ENCODE measurements at places on chromosomes 7 and 10.
A peak's percentile ranks its signal among the peaks of the same experiment; 100 is the strongest.

GRCh38 chr10:133324857-133325260 is 11.8 kb downstream of the CALY start:
- no peak for DNase-seq

DNA sequence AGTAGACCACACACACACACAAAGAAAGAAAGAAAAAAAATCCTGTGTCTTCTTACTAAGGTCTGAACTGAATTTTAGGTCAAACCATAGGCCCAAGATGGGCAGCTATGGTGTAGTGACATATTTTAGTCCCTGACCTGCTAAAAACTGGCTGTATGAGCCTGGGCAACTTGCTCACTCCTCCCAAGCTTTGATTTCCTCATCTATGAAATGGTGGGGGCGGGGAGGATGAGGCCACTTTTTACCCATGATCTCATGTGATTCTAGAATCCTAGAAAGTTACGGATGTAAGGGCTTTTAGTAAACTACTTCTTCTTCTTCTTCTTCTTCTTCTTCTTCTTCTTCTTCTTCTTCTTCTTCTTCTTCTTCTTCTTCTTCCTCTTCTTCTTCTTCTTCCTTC is 6.1 kb upstream of the CCL24 start:
- no peak for DNase-seq

- no peak for DNase-seq
Observed at GRCh38 chr7:115178835-115179234, 256.9 kb downstream of the MDFIC start.

DNA sequence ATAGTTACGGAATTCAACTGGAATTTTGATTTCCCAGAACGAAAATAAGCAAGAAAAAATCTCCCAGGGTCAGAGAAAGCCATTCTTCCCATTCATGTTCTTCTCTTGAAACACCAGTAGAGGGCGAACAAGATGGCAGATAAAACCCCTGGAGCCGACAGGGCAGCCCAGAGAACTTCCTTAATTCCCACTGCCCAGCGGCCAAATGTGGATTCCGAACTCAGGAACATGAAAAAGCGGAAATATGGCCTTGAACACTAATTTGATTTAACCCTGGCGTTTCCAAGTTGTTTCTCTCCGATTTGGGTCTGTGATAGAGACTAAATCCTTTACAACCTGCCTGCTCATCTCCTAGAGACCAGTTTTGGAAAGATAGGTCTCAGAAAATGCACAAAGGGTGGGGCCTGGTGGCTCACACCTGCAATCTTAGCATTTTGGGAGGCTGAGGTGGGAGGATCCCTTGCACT is 100.7 kb upstream of the WAC start:
- peak; percentile 32 for DNase-seq

GRCh38 chr7:111256391-111256790 is 165.5 kb downstream of the LRRN3 start:
- no peak for DNase-seq

DNA sequence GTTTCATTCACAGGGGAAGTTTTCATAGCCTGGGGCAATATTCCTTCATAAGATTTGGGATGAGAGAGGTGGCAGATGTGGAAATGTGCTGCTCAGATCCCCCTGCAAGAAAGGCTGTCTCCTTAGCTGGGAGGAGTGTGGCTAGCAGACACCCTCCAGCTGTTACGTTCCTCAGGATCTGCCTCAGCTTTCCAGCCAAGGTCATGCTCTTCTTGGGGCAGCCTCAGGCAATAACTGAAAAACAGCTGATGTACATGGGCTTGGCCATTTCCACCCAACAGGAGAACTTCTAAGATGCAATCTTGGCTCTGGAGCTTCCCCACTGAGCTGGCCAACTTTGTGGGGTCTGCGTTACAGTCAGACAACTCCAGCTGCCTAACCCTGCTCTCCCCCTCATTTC is 51.3 kb upstream of the SEPTIN7 start:
- no peak for DNase-seq

GRCh38 chr7:35866186-35866585 is 65.3 kb downstream of the SEPTIN7 start:
- DNase-seq = no peak

DNA sequence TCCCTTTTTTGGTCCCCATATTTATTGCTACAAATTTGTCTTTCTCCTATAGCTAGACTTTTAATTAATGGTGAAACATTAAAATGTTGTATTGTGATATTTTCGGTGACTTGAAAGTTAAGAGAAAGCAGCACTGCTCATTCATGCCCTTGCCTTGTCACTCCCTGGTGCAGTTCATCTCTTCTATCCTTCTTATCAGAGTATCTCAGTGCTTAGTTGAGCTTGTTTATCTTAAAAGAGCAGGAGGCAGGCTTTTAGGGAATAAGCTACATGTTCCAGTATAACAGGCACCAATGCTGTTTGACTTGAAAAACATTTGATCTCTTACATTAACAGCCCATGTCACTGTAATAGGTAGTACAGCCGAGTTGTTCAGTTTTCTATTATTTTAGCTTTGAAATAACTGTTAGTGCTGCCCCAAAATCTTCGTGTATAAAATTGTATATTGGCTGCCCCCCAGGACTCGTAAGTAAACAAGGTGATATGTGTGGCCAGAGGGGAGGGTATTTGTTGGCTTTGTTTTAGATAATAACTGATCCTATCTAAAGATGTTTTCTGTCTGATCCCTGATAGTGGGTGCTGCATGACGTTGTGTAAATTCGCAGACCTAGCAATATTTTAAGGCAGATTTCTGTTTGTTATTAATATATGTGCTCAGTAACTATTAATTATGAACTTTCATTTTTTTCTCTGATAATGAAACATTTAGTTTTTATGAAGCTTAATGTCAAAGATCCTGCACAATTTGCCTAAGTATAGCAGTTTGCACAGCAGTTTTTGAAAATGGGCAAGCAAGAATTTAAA is 96.5 kb downstream of the BTRC start:
- no peak for DNase-seq

- DNase-seq = no peak
Observed at GRCh38 chr7:137020351-137020750, 151.9 kb downstream of the CHRM2 start.

GRCh38 chr7:87543623-87544022 is 57.1 kb downstream of the ABCB1 start:
- DNase-seq = no peak

GRCh38 chr10:72541337-72541736 is 84.5 kb downstream of the MICU1 start:
- DNase-seq = no peak

- no peak for DNase-seq
Observed at GRCh38 chr7:38179776-38180226, 1.8 kb downstream of the STARD3NL start.

GRCh38 chr10:89879121-89879520 is 177.7 kb downstream of the KIF20B start:
- DNase-seq = no peak

- no peak for DNase-seq
Observed at GRCh38 chr10:84613336-84614021, 285.1 kb downstream of the CCSER2 start.

- no peak for DNase-seq
Observed at GRCh38 chr7:128788446-128789412, 3.0 kb upstream of the CCDC136 start.

DNA sequence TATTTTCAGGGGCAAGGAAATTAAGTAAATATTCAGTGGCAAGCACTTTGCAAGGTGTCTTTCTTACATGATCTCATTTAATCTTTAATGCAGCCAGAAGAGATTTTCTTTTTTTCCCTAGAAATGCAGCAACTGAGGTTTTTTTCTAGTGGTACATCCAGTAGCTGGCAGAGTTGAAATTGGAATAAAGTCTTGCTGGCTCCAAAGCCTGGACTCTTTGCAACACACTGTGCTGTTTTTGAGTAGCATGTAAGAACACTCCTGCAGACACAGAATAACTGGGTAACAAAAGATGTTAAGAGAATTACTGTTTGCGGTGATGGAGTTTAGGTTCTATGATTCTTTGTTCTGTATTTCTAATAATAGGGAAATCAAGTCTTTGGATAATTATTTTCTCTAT is 123.6 kb downstream of the PON1 start:
- DNase-seq = no peak

GRCh38 chr7:18350678-18351077 is 144.9 kb upstream of the HDAC9 start:
- DNase-seq = no peak

DNA sequence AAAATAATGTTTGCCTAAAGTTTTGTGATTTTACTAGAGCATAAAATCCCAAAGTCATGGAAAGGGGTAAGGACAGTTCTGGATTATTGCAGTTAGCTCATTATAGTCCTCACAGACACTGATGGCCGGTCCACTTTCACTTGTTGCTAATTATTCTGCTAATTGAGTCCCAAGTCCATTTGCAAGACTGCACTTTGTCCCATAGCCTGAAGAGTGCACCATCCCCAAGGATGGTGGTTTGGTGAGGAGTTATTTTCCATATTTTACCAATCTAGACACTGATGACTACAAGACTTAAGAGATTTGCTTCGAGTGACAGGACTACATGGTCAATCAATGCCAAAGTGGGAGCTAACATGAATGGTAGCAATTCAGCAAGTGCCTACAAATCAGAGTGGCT is 181.8 kb upstream of the CACNA2D1 start:
- DNase-seq = no peak

GRCh38 chr10:48496105-48496830 is 108.6 kb downstream of the ARHGAP22 start:
- no peak for DNase-seq

DNA sequence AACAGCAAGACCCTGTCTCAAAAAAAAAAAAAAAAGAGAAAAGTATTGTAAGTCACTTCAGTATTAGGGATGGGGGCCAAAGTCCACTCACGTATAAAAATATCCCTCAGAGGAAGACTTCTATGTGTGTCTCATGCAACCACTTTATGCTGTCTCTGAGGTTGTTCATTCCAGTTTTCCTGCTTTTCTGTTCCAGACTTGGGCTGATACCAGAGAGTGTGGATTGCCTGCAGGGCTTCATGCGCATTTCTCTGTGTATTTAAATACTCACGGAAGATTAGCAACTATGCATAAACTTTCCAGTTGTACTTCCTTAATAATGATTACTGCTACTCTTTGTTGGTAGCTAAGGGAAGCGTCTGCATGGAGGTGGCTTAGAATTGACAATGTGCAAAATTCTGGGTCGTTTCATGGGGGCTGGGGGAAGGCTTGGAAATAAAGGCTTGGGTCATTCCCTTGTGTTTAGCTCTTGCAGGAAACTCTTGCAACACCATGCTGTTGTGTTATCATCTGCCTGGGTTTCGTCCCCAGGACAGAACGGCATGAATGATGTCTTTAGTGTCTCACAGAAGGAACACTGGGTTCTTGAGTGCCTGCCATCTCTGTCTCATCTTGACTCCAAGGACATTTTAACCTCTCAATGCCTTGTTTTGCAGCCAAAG is 54.1 kb downstream of the KIAA1217 start:
- DNase-seq = no peak

- no peak for DNase-seq
Observed at GRCh38 chr10:97827702-97828291, 21.8 kb upstream of the GOLGA7B start.

- DNase-seq = no peak
Observed at GRCh38 chr10:116097239-116097784, 175.7 kb downstream of the GFRA1 start.

- no peak for DNase-seq
Observed at GRCh38 chr7:101707587-101707986, 78.5 kb upstream of the MYL10 start.

GRCh38 chr10:75858339-75858738 is 426.9 kb downstream of the LRMDA start:
- DNase-seq = no peak

GRCh38 chr7:24549991-24550390 is 23.3 kb upstream of the PALS2 start:
- no peak for DNase-seq

DNA sequence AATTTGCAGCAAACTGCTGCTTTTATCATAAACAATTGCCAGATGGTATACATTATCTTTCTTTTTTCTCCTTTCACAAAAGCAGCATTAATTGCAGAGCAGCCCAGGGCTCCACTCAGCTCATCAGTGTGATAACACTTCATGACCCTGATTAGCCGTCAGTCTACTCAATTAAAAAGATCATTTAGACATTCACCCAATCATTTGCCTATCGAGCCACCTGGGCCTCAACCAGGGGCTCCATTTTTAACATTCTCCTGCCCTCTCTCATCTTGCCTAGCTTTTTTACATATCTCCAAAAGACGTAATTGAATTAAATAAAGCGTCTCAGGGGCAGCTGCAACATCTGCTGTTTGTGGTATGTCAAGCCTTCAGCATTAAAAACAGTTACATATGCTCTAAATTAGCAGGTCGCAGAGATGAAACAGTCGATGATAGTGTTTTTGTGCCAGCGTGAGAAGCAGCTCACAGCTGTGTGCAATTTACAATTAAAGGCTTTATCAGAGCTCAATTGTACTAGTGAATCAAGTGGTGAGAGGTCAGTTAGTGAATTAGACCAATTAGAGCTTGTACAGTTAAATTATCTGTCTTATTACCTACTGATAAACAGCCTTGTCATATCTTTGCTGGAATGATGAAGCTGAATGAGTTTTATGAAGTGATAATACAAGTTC is 522.5 kb downstream of the ETV1 start:
- DNase-seq = no peak

GRCh38 chr10:118594392-118595063 is 920 bp downstream of the PRLHR start:
- peak; percentile 63 for DNase-seq

DNA sequence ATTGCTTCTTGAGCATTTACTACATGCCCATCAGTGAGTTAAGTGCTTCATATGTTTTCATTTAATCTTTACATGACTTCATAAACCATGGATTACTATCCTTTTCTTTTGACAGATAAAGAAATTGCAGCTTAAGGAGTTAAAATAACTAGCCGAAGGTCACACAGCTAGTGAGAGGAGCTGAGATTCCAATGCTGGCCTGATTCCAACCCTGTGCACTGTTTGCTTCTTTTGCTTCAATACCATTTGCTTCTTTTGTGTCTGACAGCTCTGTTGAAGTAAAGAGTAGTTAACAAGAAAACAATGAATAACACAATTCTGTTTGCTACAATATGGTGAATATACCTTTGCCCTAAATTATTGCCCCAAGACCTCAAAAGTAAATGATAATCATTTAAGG is 132.4 kb downstream of the GRM3 start:
- no peak for DNase-seq

DNA sequence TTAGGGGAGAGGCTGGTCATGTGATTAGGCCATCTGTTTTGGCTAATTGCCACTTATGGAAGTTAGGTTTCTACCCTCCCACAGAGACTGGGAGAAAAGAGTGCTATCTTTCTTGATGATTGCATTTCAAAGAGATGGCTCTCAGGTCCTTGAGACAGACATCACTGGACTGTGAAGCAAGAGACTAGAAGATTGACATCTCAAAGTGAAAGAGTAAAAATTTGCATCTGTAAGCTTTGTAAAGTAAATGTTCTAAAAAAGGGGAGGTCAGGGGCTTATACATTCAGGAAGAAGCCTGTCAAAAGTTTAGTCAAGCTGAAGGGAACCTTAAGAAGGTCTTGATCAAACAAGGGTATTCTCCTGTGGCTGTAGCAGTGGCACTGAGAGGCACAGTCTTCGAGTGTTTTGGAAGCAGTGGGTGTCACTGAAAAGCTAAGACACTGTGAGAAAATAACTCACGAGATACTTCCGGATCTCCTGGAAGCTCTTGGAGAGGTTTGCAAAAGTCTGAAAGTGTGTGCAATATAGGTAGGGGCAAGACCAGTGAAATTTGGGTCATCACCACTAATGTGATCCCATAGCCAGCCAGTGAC is 342.1 kb downstream of the PHF14 start:
- no peak for DNase-seq

Data from CD4-positive, alpha-beta T cell treated with Interleukin-17A for 4 hours (primary cell).